Mucosa of descending colon (tissue), 3 donors: ENCODE measurements at places on chromosomes 16 and 17. TPM values are rescaled to one million over a fixed set of nuclear protein-coding genes. Genes with fewer than 3 reads are reported as not detected.

DNA sequence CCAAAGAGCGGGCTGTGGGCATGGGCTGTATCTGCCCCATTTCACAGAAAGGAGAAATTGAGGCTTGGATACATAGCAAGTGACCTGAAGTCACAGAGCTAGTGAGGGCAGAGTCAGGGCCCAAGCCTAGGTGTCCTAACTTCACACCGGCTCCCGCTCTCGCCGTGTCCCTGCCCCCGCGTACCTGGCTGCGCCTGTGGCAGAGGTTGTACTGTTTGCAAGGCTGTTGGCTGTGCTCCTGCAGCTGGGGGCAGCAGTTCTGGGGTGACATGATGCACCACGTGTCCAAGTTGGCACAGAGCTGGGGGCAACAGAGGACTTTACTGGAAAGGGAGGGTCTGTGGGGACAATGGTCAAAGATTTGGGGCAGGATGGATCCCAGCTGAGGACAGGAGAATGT is 3.4 kb downstream of the DHX58 start:
- no peak for DNase-seq

DNA sequence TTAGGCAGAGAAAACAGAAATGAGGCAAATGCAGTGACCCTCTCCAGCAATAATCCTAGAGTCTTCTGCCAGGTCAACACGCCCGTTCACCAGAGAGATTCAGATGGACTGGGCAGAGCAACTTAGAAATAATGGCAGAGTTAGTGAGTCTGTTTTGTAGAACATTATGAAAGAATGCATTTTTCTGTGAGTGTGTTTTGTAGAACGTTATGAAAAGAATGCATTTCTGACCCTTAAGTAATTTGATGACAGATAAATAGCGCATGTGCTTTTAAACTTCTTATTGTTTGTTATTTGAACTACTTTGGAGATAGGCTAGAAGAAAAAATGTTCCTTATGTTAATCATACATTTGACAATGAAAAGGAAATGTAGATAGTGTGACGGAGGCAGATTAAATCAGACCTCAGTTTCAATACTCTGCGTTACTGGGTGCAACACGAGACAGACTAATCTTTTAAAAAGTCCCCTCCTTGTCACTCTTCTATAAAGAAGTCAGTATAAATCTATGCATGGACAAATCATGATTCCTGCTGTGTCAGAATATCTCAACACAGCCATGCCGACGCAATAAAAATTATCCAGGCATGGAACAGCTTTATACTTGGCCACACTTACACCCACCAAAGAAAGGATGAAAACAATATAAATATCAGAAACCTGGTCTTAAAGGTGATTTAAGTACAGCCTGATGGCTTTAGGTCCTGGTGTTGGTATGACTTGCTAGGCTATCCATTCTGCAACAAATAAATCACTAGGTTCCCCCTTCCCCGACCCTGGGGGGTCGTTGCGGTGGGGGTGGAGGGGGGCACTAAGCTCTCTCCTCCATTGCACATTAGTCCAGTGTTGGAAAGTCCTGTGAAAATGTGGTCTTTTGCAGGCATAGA is 47.8 kb downstream of the MARCHF10 start:
- DNase-seq = no peak

- DNase-seq = no peak
Observed at GRCh38 chr17:40915199-40915661, 22.2 kb downstream of the KRT23 start.

DNA sequence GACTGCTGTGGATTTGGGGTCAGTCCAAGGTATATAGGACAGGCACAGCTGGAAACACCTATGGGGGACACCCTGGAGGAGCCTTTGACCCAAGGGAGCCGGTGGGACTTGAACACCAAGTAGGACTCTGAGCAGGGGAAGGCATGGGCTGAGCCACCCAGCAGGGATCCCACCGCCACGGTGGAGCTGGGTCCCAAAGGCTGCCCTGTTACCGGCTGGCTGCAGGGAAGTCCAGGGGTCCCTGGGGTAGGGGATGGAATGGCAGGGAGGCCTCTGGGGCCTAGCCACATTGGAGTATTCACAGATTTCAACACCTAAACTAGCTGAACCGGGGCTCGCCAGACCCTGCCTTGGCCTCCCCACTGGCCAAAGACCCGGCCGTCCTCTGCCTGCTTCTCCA is 39.7 kb upstream of the CREBBP start:
- no peak for DNase-seq

Gene KRT40
- total RNA-seq = not detected

- DNase-seq = no peak
Observed at GRCh38 chr17:4083187-4083586, 59.6 kb downstream of the ZZEF1 start.

GRCh38 chr17:58993311-58993710 is 113.4 kb downstream of the TRIM37 start:
- no peak for DNase-seq

Gene FBRS
- total RNA-seq = 97.1 TPM

DNA sequence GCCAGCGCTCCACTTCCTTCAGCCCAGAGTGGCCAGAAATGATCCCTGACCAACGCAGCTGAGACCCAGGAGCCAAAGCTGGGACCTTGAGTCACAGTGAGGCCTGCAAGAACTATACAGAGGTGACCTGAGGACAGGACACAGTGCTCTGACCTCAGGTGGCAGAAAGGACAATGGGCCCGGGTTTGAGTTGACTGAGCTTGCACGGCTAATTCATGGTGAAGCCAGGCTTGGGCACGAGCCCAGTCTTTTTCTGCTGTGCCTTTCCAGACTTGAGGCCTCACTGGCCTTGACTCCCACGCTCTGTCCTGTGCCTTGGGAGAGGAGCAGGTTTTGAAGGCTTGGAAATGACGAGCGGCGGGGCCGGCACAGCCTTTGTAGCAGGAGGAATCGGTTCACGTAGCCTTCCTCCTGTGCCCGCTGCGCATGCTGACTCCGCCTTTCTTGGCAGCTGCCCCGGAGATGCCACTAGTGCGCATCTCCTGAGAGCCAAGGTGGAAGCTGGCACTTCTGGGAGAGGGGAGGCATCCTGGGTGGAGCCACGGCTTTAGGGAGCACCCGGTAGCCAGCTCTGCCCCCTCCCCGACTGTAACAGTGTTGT is 34.9 kb downstream of the NDEL1 start:
- no peak for DNase-seq

Gene STAC2
- not detected for total RNA-seq

Gene KRTAP9-4
- total RNA-seq = not detected

DNA sequence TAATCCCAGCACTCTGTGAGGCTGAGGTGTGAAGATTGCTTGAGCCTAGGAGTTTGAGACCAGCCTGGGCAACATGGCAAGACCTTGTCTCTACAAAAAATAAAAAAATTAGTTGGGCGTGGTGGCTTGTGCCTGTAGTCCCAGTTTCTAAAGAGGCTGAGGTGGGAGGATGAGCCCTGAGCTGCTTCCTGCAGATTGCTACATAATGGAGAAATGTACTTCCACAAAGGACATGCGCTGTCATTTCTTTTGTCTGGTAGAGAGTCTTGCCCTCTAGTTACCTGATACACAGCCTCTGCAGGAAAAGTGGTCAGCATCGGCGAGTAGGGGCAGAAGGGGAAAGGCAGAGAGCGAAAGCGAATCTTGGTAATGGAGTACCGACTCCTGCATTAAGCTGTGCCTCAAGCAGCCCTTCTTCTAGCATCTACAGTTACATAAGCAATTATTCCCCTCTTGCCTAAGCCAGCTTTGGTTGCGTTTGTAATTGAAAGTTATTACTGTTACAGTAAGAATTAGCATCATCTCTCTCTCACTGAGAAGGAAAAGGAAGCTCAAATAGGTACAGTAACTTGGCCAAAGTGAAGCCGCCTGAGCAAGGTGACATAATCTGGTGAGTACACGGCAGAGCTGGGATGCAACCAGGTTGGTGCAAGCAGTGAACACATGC is 18.5 kb upstream of the GGA2 start:
- DNase-seq = no peak

DNA sequence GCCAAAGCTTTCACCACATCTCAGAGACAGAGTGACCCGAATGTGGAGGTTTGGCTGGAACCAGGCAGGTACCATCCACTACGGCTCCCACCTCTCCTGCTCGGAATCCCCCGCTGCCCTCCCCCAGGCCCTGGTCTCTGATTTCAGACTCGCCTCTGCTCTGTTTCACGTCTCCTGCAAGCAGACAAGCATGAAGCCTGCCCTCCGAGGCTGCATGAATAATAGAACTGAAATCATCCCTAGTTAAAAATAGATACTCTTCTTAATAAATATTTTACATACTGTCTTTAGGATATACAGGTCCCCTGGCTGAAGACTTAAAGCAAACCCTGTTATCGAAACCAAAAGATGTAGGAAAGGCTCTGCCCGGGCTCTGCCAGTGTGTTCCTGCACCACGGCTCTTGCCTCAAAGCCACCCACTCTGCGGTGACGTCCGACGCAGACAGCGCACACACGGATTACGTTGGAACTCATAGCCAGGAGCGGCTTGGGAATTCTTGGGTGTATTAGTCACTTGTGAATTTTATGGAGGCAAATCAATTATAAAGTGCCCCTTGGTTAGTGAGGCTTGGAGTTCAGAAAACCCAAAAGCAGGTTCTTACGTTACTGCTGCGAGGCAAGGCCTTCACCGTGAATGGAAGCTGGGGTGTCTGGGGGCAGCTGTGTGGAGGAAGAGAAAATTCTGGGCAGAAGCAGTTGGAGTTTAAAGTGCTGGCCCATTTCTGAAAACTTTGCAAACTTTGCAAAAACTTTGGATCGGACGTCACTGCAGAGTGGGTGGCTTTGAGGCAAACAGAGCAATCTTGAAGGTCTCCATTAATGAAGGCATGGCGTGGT is 25.6 kb upstream of the NPTX1 start:
- no peak for DNase-seq

GRCh38 chr17:56880571-56880970 is 33.3 kb downstream of the TRIM25 start:
- no peak for DNase-seq

Gene SCIMP
- 1.1 TPM for total RNA-seq

Gene RAB11FIP4
- 24.5 TPM for total RNA-seq

Gene CACNG5
- total RNA-seq = not detected

GRCh38 chr17:4811471-4811870 is 4.5 kb downstream of the PLD2 start:
- no peak for DNase-seq

Gene KRTAP2-3
- total RNA-seq = not detected

- DNase-seq = no peak
Observed at GRCh38 chr16:67108489-67108888, 1.3 kb upstream of the PHAF1 start.

Gene ACBD4
- 28.7 TPM for total RNA-seq

- no peak for DNase-seq
Observed at GRCh38 chr16:10556236-10556635, 24.2 kb downstream of the EMP2 start.

Gene SPEM1
- total RNA-seq = not detected

Gene MYLK3
- 0.41 TPM for total RNA-seq

DNA sequence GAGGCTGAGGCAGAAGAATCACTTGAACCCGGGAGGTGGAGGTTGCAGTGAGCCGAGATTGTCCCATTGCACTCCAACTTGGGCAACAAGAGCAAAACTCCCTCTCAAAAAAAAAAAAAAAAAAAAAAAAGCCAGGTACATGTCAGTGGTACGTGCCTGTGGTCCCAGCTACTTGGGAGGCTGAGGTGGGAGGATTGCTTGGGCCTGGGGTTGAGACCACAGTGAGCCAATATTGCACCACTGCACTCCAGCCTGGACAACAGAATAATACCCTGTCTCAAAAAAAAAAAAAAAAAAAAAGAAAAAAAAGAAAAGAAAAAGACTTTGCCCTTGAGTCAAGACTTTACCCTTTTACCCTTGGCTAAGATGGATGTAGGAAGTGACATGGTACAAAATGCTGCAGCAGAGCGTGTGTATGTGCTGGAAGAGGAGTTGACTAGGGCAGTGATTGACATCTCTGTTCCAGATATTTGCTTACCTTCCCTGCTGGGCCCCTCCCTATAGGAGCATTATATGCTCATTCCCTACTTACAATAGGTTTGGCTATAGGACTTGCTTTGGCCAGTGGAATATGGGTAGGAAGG is 10.6 kb downstream of the STX4 start:
- no peak for DNase-seq

GRCh38 chr16:57389087-57389468 is 15.5 kb upstream of the CCL17 start:
- DNase-seq = no peak

Gene EPOP
- total RNA-seq = 0.75 TPM

GRCh38 chr17:67717192-67717623 is 528 bp upstream of the NOL11 start:
- DNase-seq = no peak

- DNase-seq = peak; percentile 52
Observed at GRCh38 chr16:86018487-86018886, 119.5 kb downstream of the IRF8 start.

GRCh38 chr17:70124723-70125122 is 44.6 kb upstream of the KCNJ2 start:
- DNase-seq = no peak

DNA sequence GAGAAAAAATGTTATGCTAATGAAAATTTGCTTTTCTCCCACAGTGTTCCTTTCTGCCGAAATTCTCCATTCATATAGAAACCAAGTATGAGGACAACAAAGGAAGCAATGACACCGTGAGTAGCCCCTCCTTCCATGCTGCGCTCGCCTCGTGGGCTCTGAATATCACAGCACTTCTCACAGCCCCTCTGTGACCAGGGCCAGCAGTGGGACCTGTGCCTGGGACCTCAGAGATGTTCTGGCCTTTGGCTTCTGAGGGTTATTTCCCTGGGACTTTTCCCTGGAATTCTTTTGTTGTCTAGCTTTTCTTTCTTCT is 139.6 kb upstream of the NOL11 start:
- DNase-seq = no peak

- no peak for DNase-seq
Observed at GRCh38 chr16:84714028-84714427, 14.2 kb downstream of the USP10 start.

DNA sequence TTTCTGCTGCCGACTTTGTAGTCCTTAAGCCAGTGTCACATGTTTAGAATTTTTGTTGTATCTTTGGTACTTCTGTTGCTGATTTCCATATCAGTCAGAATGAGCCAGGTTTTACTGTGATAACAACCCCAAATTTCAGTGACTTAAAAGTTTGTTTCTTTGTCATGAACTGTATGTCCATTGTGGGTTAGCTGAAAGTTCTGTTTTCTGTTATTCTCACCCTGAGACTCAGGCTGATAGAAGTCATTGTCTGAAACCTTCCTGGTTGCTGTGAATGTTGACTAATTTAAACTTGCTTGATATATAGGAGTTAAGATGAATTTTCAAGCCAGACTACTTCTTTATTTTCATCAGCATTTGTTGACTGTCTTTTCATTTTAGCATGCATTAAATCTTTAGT is 68.8 kb downstream of the MRTFB start:
- no peak for DNase-seq

Gene KRTAP17-1
- total RNA-seq = not detected

Gene TNK1
- 29.5 TPM for total RNA-seq
